Cardiac muscle cell (in vitro differentiated cells and primary cell): ENCODE measurements at places on chromosomes 6 and 20.
A peak's percentile ranks its signal among the peaks of the same experiment; 100 is the strongest.

DNA sequence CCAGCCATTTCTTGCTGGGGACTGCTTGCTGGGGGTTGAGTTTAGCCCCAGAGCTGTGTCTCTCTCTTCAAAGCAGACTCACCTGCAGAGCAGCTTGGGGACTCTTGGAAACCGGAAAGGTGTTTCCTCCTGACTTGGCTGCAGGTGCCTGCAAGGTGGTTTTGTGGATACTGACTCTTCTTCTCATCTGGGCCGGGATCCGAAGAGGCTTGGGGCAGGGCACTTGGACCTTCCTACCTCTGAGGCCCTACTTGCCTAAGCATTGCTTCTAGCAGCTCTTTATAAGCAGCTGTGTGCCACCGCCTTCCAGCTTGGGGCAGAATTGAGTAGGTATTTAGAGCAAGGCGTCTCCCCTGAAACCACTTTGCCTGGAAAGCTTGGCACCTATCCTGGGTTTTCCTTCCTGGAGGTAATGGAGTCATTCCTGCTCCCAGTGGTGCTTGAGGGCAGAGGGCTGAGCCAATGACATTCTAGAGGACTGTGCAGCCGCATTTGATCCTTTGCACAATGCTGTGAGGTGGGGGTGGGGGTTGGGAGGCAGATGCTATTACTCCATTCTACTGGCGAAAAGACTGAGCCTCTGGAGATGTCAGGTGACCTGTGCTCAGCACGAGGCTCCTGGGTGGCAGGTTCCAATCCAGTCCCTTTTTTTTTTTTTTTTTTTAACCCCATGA lies 3.4 kb upstream of the CTSZ start:
- peak; percentile 45 for DNase-seq

GRCh38 chr6:140379919-140380318 lies 1005.5 kb upstream of the CITED2 start:
- DNase-seq = no peak

- DNase-seq = no peak
These were observed 246.9 kb upstream of the RREB1 start for GRCh38 chr6:6860863-6861262.

DNA sequence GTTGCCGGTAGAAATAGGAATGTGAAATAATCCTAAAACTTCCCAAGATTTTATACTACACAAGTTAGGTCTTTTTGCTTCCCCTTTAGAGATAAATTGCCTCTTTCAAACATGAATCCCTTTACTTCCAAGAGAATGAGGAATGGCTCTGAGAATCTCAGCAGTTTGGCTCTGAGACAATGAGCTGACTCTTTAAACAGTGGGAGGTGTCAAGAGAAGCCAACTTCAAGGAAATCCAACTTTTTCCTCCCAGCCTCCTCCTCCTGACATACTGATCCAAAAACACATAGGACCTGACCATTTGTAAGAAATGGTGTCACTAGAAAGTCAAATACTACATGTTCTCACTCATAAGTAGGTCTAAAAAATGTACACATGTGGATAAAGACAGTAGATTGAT lies 154.2 kb downstream of the ALDH8A1 start:
- DNase-seq = no peak

GRCh38 chr20:45867819-45868176 lies 10.4 kb downstream of the ZSWIM3 start:
- peak; percentile 24 for DNase-seq

GRCh38 chr6:138847884-138848283 lies 52.0 kb downstream of the ECT2L start:
- no peak for DNase-seq

- DNase-seq = no peak
These were observed 37.0 kb upstream of the IER3 start for GRCh38 chr6:30781395-30781742.

DNA sequence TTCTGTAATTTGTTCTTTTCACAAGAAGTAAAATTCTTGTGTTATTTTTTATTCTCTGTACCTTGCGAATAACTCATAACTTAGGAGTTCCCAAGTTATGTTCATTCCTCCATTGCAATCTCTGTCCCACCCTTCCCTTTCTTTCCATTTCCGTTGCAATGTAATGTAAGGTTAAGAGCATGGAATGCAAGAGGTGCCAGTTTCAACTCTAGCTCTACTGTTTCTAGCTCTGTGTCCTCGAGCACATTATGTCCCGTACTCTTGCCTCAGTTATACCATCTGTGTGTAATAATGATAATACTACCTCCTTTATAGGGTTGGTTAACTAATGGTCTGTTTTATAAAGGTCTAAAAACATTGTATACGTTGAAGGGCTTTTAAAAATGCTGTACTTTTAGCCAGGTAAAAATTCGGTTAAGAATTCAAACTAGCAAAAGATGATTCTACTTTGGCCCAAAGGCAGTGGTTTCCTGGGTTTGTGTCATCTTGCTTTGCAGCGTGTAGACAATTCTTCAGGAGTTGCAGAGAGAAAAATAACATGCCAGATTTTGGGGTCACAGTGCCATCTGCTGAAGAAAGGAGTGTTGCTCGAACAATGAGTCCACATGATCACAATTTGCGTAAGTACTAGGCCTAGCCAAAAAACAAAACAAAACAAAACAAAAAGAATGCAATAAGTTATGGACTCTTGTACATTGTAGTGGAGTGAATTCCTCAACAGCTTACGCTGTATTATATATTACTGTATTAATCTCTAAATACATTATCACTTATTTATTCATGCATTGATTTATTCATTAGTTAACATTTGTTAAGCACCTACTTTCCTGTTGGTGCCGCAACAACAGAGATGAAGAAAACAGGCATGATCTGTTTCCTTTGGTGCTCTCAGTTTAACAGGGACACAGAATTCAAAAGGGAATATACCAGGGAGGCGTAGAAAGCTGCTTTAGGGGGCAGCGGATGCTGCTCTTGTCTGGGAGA lies 10.0 kb upstream of the PFDN4 start:
- peak; percentile 79 for DNase-seq

- DNase-seq = no peak
These were observed 186.0 kb downstream of the TAF4 start for GRCh38 chr20:61879694-61880093.

DNA sequence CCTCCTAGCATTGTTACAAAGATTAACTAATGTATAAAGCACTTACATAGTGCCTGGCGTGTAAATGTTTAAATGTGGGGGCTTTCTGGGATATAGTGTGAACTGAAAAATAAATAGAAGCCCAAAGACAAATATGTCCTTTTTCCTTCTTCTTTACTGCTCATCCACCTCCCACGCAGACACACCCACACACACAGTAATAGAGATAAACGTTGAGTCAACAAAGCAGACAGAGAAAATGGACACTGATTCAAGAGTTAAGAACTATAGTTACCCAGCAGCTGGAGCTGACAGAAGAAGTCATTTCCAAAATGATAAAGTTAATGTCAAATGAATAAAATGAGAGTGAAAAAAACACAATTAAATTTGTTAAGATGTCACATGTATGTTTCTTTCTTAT lies 68.3 kb downstream of the FHL5 start:
- no peak for DNase-seq

GRCh38 chr6:134373993-134374392 lies 56.1 kb upstream of the SGK1 start:
- DNase-seq = no peak

- peak; percentile 40 for DNase-seq
These were observed 103.6 kb downstream of the NOL4L start for GRCh38 chr20:32481311-32482142.

DNA sequence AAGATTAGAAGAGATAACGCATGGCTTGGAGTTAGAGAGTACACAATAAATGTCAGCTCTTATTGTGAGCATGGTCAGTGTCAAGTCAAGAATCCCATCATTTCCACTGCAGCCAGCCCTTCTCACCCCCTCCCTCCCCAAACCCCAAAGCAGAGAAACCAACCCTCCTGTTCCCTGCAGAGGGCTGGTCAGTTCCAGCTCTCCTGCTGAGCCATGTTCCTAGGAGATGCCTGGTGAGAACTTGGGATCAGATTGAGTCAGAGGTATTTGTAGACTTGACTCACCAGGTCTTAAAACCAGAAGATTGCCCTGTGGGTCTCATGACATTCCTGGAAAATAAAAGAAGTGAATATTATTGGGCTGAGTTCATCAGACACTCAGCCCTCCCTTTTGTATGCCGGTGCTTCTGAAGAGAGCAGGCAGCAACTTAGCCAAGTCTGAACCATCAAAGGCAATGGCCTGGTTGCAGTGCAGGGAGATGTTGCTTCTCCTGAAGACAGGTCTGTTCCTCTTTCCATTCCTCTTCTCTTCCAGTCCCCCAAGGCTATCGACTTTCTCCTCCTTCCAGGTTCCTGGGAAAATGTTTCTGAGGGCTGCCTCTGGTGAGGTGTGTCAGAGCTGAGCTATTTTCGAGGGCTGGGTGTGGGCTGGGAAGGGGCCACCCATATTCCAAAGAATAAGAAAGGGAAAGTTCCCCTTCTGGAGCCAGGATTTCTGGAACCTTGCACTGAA lies 278.2 kb upstream of the SUPT3H start:
- peak; percentile 92 for DNase-seq

DNA sequence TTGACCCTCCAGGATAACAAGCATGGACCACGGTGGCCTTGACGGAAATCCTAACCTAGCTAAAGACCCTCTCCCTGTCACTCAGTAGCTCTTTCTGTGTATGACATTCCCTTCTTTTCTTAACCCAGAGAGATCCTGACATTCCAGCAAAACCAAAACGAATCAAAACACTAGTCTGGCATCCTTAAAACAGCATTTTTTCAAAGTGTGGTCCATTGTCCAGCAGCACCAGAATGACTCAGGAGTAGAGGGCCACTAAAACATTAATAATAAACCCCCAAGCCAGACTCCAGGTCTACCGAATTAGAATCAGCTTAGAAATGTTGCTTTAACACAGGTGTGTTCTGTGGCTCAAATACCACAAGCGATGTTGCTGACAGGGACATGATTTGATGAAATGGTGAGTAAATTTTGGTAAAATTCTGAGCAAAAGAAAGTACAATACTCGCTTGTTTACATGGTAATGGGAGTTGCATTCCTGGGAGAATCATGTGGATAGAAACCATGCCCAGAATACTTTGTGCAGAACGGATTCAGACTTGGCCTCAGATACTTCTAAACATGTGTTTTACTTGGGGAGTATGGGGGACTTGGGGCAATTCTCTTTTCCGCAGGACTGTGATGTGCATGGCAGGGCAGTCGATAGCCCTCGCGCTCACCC lies 174.2 kb upstream of the KCNG1 start:
- DNase-seq = no peak

GRCh38 chr20:51043811-51044210 lies 20.9 kb upstream of the KCNG1 start:
- DNase-seq = no peak

DNA sequence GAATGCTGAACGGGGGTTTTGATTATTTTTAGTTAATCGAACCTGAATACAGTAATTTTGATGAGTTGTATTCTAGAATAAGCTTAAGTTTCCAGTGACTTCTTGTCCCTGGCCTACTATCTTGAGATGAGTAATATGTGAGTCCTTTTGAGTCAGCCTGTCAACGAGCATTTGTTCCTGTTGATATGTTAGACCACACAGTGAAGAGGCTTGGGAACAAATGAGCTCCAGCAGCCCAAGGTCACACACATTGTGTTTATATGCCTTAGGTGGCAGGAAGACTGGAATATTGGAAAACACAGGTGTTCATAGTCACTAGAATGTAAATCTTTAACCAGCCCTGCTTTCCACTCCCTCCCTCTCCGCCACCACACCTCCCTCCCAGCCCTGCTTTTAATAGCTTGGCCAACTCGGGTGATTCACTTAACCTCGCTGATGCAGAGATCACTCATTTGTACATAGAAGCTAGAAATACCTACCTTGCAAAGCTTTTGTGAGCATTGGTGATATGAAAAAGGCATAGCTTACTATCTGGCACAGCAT lies 9.1 kb downstream of the SMPDL3A start:
- peak; percentile 21 for DNase-seq

- DNase-seq = no peak
These were observed 18.6 kb downstream of the ZKSCAN8 start for GRCh38 chr6:28160233-28160632.

DNA sequence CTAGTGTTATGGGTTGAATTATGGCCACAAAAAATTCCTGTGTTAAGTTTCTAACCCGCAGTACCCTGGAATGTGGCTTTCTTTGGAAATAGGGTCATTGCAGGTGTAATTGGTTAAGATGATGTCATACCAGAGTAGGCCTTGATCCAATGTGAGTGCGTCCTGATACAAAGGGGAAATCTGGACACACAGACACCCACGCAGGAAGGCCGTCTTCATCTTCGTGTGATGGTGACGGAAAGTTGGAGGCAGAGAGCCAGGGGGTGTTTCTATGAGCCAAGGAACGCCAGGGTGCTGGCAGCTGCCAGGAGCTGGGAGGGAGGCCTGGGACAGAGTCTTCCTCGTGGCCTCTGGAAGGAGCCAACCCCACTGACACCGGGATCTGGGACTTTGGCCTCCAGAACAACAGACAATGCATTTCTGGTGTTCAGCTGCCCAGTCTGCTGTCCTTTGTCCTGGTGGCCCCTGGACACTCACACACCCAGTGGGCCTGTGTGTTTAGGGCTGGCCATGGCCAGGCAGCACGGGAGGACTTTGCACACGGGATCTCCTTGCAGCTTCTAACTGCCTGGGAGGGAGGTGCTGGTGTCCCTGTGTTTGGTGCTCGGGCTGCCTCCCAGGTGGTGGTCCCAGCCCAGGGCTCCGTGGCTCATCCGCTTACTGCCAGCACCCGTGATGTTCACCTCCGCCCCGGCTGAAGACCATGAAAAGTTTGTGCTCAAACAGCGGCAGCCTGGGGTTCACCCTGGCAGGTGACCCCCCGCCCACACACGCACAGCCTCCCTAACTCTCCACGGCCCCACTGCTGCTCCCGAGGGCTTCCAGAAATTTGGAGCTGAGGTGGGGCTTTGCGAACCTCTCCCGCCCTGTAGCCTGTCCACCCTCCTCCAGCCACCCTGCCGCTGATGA lies 53.4 kb upstream of the GATA5 start:
- DNase-seq = no peak

- DNase-seq = no peak
These were observed 43.5 kb downstream of the CDS2 start for GRCh38 chr20:5170341-5170740.

DNA sequence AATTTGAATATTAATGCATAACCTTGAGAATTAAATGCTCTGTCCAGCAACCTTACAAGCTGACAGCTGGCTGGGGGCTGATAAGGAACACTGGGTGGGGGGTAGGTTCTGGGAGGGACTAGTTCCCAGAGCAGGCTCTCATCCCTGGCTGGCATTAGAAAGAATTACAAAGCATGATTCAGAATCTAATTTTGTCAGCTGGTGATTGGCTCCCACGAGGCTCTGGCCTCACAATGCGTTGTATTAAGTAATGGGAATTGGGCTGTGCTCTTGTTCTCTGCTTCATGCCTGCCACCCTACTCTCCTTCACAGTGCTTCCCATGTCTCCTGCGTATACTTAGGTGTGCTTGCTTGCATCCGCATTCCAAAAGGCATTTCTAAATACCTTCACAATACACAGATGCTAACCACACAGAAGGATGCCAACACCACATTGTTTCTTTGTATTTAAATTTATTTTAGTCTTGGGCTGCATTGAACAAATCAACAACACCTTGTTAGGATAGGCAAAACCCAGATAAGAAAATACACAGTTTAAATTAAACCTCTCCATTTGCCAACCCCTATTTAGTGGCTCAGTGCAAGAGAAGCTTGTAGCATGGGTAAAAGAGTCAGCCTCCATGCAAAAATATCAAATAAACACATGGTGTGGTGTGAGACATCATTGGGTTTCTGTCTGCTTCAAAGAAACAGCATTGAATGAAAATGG lies 434.5 kb upstream of the JAG1 start:
- peak; percentile 21 for DNase-seq
